ENCODE measurements at places on chromosomes 2 and 18.

DNA sequence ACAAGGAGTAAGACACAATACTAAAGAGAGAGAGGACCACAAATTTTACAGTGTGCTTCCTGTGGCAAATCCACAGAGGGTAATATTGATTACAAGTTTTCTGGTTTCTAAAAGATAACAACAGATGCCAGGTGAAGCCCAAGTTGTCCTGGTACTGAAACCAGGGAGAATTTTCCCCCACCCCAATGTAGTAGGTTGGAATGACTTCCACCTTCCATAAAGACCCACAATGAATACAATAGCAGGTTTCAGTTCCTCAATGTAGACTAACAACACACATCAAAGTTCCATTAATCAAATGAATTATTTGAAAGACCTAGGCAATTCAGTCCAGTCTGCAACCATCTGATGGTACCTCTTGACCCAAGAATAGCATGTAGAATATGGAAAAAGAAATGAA, 44.0 kb upstream of the TMEM247 start:
- no peak for DNase-seq

- DNase-seq = no peak
Measured at GRCh38 chr2:172783165-172783898, 47.7 kb downstream of the RAPGEF4 start.

- DNase-seq = no peak
Measured at GRCh38 chr18:48703418-48703817, 164.6 kb downstream of the CTIF start.

DNA sequence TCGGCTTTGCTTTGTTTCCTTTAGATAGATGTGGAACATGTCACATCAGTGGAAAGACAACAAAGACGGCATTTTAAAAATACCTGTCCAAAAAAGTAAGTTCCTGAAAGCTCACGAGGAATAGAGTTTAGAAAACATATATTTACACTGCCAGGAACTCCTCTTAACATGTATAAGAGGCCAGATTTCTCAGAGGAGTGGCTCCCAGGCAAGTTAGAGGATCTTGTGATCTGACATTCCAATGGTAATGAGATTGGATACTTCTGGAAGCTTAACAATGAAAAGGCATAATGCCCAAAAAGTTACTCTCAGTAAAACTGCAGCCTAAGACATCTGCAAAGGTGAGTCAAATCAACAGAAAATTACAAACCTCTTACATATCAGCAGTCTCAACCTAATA, 77.1 kb downstream of the CYRIA start:
- DNase-seq = no peak

GRCh38 chr18:45997700-45998151, 30.6 kb upstream of the EPG5 start:
- DNase-seq = no peak

DNA sequence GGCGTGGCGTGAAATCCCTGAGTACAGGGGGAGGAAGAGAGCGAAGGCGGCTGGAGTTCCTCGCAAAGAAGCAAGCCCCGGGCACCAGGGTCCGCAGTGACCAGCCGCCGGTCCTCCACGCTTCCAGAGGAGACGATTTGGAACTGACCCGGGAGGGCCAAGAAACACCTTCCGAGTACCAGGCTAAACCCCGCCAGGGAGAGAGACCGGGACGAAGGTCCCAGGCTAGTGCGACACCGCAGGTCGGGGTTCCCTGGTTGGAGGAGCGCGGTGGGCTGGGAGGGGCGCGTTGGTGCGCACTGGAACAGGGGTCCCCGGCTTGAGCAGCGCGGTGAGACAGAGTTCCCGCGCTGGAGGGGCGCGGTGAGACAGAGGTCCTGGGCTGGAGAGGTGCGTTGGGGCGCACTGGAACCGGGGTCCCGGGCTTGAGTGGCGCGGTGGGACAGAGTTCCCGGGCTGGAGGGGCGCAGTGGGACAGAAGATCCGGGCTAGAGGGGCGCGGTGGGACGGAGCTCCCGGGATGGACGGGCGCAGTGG, 901 bp downstream of the WDFY1 start:
- DNase-seq = no peak

DNA sequence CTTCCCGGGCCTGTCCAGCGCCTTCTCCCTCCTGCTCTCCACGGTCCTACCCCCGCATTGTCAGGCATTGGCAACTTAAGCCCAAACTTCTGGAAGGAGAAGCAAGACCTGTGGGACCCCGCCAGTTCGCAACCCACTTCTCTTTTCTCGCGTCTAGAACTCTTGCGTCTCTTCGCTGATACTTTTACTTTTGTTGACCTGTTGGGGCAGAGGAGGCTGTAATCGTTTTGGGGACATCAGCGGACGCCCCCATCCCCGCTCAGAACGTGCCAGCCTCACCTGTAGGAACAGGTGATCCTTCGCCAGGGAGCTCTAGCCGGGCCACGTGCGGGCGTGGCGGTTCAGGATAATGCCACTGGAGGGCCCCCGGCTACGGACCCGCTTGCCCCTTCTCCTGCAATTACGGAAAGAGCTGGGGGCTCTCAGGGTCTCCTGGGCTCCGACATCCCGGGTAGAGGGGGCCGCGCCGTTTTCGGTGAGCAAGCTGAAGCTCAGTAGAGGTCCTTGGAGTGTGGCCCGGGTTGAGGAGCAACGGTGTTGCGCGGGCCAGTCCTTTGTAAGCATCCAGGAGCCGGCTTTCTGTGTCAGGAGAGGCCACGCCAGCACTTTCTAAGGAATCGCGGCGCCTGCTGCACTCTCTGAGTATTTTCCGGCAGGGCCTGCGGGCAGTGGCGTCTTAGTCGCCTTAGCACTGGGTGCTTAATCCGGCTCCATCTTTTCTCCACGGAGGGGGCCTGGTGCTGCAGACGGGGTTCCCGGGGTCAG, 1.6 kb downstream of the MTCL1 start:
- DNase-seq = no peak

- no peak for DNase-seq
Measured at GRCh38 chr2:160612266-160612856, 118.8 kb upstream of the RBMS1 start.

DNA sequence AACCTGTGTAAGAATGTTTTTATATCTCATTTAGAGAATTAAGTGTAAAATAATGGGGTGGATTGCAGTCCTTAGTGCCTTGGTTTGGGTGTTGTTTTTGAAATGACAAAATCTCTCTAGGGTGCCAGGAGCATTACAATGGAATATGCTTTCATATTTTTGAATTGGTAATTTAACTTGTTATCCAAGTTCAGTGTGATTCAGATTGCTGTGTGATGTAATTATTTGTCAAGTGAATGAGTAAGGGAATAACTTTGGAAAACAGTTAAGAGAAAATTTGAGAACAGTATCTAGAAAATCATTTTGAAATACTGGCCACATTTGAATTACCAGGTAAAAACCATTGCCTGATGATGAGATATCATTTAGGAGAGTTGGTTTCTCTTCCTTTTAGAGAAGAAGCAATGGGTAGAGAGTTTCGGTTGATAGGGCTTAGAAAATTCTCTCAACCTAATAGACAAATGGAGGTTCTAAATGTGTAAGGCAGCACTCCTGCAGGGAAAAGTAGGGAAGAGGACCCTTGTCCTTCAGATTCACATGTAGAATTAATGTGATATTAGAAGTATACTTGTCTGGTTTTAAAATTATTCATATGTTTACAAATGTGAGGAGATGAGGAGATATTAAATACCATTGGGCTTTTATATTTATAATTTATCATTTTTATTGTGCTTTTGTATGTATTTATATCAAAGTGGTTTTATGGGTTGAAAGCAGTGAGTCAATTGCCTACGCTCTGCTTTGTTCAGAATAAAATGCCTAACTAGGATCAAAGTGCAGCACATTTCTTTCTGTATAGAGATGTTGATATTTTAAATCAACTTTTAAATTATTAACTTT, 124.8 kb downstream of the PHLPP1 start:
- DNase-seq = no peak

GRCh38 chr2:183991968-183992367, 606.4 kb upstream of the ZNF804A start:
- no peak for DNase-seq
